GDM1 (cell line): ENCODE measurements at places on chromosomes 4 and X.

GRCh38 chrX:24019448-24019847, 7.5 kb downstream of the KLHL15 start:
- no peak for DNase-seq

DNA sequence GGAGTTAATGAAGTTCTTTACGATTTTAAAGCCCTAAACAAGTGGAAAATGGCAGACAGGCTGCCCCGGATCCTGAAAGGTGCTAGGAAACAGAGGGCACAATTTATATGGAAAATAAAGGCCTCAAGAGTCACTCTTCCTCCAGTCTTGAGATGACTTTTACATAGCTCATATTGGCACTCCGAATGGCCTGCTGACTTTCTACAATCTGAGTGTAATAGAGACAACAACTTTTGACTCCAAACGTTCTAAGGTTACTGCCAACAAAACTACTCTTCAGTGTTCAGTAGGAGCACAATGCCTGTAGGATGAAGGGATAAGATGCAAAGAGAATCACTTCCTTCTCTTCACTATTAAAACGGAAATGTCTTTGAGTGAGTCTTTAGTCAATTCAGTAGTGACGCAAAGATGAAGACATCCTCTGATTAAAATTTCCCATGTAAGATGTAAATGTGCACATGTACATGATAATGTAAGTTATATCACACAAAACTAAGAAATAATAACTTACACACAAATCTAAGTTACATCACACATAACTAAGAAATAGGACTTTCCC, 40.5 kb downstream of the VEGFC start:
- DNase-seq, result no peak

- DNase-seq, result peak; percentile 81
Measured at GRCh38 chr4:148056879-148057278, 325.0 kb downstream of the ARHGAP10 start.

DNA sequence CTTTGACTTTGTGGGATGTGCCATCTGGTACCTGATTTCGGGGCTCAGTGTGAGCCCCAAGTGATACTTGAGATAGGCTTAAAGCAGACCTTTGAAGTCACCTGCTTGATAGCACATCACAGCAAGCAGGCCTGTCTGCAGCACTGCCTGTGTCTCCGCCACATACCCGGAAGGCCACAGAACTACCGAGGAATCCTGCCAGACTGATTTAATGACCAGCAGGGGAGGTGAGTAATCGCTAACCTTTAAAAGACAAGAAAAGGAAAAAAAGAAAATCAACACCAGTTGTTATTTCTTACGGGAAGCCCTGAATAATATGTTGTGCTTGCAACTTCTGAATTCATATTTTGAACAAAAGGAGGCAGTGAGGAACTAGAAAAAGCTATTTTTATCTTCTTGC, 6.8 kb downstream of the PTCHD1 start:
- no peak for DNase-seq

DNA sequence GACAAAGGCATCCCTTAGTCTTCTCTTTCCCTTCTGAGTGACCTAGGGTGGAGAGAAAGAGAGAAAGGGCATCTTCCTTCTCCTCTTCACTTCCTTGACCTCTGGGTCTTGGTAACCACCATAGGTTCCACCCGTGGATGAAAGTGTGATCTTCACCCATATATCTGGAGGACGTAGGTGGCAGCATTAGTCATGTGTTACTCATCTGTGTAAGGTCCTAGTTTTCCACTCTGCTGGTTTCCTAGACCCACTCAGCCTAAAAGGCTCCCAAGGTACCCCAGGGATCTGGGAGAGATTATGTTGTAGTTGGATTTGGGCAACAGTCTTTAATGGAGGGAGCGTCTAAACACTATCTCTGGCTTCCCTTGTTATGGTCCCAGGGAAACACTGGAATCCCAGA, 45.5 kb upstream of the RAB9B start:
- DNase-seq, result no peak

- no peak for DNase-seq
Measured at GRCh38 chrX:96683997-96684338, 674 bp upstream of the DIAPH2 start.

DNA sequence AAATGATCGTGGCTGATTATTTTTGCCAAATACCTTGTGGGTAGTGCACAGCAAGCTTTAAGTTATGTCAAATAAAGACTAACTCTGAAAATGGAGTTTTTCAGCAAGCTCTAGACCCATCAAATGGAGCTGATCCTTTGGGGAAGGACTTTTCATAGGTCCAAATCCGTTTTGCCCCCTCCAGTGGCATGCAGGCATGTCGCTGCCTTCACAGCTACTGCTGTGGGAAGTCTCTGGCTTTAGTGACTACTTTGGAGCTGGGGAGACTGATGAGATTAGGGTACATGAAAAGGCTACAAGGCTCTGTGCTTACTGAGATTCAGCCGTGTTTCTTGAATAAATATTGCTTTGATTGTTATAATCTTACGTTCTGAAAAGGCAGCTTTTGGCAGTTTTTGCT, 106.6 kb upstream of the HS3ST1 start:
- DNase-seq, result no peak
